Activated T-cell treated with anti-CD3 and anti-CD28 coated beads for 48 hours (primary cell): ENCODE measurements at places on chromosomes 5 and 9.
A peak's percentile ranks its signal among the peaks of the same experiment; 100 is the strongest.

GRCh38 chr5:171094356-171094755 lies 214.7 kb upstream of the TLX3 start:
- no peak for DNase-seq

DNA sequence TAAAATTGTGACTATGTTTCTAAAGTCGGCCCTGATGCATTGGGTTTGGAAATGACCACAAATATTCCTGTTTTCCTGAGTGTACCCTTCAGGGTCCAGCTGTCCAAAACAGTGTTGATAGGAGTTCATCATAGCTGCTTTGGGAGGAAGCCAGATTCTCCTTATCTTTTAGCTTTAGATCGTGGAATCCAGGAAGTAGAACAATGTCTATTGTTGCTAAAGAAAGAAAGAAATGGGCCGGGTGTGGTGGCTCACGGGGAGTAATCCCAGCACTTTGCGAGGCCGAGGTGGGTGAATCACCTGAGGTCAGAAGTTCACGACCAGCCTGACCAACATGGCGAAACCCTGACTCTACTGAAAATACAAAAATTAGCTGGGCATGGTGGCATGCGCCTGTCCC lies 9.5 kb downstream of the CAVIN4 start:
- no peak for DNase-seq

DNA sequence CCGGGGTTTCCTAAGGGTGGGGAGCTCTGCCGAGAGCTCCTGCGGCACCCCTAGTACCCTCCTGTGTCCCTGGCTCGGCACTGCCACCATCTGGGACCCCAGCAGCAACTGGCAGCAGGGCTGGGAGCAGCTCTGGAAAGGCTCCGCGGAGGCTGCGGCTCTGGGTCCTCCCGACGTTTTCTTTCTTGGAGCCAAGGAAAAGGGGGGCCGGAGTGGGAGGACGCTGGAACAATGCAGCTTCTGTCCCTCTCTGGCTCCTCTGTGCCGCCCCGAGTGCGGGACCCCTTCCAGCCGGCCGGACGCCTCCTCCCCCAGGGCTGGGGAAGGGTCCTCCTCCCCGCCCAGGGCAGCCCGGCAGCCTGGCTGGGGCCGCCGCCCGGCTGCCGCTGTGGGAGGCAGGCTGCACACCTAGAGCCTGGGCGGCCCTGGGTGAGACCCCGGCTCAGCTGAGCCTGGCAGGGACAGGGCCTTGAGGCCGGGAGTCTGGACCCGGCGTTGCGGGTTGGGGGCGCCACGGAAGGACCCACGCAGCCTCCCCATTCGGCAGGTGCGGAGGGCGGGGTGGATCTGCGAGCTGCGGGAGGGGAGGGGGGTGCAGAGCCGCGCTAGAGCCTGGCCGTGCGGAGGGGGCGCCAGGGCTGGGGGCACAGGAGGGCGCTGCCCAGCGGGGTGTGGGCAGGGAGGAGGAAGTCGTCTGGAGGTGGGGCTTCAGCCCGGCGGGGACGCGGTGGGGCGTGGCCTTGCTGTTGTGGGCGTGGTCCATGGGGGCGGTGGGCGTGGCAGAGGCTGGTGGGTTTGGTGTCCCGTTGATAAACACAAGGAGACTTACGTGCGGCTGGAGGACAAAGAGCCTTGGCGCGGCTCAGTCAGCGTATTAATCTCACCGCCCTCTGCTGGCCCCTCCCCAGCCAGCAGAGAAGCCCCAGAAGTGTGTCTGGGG lies 15.1 kb downstream of the GPSM1 start:
- DNase-seq = peak; percentile 73

DNA sequence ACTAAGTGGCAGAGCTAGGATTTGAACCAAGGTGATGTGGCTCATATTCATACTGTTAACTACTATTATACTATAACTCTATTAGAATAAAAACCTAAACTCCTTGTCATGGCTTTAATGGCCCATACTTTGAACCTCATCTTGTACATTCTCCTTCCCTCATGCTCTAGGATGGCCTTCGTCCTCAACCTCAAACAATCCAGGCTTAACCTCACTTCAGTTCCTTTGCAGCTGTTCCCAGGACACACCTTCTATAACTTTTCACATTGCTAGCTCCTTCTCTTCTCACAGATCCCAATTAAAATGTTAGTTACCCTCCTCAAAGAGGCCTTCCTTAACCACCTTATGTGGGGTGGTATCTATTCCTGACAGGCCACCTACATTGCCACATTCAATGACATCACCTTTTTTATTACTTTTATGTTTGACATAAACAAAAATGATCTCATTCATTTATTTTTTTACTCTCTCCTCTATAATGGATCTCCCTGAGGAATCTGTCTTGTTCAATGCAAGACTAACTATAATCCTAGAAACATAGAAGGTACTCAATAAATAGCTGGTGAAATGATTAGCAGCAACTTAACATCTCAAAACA lies 53.7 kb downstream of the CEP120 start:
- no peak for DNase-seq

- DNase-seq = no peak
These were observed 165.1 kb downstream of the DIRAS2 start for GRCh38 chr9:90477535-90477934.

DNA sequence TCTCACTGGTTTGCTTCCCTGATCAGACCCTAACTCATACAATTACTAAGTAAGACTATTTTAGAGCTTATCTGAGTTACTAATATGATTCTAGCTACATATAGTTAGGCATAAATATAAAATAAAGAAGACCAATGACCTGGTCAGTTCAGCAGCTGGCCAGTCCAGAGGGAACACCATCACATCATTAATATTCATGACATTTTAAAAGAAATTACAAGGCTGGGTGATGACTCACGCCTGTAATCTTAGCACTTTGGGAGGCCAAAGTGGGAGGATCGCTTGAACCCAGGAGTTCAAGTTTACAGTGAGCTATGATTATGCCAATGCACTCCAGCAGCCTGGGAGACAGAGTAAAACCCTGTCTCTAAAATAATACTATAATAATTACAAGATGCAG lies 37.0 kb upstream of the CDC42SE2 start:
- DNase-seq = no peak

GRCh38 chr5:109689740-109690241 lies at the start of gene MAN2A1:
Gene MAN2A1 (plus strand): TSS chr5:109689927. CDS start chr5:109690418, 491 bp downstream.
- DNase-seq = peak; percentile 66

GRCh38 chr9:26159575-26160392 lies 481.5 kb upstream of the TUSC1 start:
- no peak for DNase-seq

- no peak for DNase-seq
These were observed 74.6 kb downstream of the NDUFAF2 start for GRCh38 chr5:61019642-61020041.

GRCh38 chr5:35229076-35230037 lies 930 bp downstream of the PRLR start:
- peak; percentile 5 for DNase-seq

DNA sequence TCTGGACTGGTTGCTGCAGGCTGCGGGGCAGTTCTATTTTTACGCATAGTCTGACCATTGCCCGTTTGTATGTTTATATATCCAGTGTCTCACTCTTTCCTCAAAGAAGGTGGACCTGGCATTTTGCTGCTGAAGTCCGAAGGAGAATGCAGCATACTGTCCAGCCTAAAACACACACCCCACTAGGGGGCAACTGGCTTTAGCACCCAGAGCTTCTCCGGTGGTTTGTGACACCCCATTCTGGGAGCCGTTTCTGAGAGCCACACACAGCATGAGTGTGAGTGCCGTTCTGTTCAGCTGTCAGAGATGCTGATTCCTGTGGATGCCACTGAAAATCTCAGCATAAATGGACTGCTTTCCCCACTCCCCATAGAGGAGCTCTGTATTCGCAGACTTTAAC lies 290.5 kb upstream of the TAS2R1 start:
- no peak for DNase-seq

GRCh38 chr5:91033370-91033769 lies 349.7 kb downstream of the ARRDC3 start:
- no peak for DNase-seq

- no peak for DNase-seq
These were observed 97.2 kb downstream of the NFIB start for GRCh38 chr9:14216612-14217194.

DNA sequence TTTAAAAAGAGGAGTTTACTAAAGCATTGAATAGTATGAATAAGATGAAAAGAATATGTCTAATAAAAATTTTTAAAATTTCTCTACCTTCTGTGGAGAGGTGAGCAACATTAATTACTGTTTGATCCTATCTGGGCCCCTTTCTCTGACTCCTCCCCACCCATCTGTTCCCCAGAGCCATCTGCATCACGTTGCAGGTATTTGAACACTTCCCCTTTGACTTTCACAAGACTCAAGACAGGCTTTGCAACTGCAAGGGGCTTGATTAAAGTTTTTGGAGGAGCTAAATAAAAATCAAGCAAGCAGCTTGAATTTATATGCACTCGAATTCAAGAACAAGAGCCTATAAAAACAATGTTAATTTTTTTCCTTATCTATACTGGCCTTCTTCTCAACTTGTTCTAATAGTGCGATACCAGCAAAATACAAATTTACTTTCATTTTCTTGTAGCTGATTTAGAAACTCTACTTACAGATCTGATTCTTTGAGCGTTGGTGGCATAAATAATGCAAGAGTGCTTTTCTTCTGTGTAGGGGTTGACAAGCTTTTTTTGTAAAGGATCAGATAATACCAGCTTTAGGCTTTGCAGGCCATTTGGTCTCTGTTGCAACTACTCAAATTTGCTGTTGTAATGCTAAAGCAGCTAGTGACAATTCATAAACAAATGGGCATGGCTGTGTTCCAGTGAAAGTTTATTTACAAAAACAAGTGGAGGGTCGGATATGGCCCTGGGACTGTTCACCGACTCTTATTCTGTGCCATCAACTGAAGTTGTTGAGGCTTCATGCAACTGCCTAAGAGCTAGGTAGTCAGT lies 21.2 kb downstream of the TXNDC8 start:
- DNase-seq = no peak

- DNase-seq = no peak
These were observed 5.1 kb upstream of the RAB14 start for GRCh38 chr9:121206516-121207370.

DNA sequence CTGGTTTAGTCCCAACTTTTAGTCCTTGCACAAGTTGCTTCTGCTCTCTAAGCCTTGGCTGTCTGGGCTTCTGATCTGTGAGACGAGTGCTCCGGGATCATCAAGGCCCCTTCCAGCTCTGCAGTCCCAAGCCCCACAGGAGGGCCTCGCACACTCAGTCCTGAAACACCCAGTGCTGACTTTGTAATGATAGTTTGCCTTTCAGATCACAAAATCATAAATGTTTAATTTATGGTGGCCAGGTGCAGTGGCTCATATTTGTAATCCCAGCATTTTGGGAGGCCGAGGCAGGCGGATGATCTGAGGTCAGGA lies 95.9 kb upstream of the SLC25A48 start:
- no peak for DNase-seq

- no peak for DNase-seq
These were observed 934.7 kb downstream of the CDH12 start for GRCh38 chr5:21918451-21918850.

DNA sequence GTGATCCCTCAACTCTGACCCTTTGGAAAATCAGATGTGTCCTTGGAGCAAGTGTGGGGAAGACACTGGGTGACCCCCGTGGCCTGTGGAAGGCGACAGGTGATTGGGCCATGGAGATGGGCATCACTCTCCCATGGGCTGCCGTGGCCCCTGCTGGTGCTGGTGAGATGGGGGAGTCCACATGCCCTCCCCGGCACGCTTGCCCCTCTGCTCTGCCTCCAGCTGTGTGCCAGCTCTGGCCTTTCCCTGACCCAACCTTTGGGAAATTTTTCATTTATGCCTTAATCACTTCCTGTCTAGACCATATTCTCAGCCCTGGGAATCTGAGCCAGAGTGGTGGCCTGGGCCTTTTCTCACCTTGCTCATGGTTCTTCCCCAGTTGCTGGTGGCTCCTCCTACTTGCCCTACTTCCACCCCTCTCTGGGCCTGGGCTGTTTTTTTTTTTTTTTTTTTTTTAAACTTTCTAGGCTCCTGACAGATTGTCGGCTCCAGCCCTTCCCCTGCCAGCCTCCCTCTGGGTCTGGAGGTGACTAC lies 56.6 kb downstream of the RGS3 start:
- no peak for DNase-seq

GRCh38 chr5:131156957-131157356 lies 8.1 kb downstream of the HINT1 start:
- DNase-seq = no peak

DNA sequence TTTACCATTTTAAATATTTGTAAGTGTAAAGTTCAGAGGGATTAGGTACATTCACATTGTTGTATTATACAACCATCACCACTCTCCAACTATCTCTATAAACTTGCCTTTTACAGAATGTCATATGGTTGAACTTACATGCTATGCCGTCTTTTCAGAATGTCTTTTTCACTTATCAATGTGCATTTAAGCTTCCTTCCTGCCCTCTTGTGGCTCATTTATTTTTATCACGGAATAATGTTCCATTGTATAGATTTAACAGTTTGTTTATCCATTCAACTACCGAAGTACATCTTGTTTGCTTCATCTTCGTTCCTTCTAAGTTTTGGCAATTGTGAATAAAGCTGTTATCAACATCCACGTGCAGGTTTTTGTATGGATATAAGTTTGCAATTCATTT lies 133.3 kb upstream of the C6 start:
- DNase-seq = no peak

GRCh38 chr9:92974161-92974661 lies 26.9 kb downstream of the FGD3 start:
- DNase-seq = no peak

DNA sequence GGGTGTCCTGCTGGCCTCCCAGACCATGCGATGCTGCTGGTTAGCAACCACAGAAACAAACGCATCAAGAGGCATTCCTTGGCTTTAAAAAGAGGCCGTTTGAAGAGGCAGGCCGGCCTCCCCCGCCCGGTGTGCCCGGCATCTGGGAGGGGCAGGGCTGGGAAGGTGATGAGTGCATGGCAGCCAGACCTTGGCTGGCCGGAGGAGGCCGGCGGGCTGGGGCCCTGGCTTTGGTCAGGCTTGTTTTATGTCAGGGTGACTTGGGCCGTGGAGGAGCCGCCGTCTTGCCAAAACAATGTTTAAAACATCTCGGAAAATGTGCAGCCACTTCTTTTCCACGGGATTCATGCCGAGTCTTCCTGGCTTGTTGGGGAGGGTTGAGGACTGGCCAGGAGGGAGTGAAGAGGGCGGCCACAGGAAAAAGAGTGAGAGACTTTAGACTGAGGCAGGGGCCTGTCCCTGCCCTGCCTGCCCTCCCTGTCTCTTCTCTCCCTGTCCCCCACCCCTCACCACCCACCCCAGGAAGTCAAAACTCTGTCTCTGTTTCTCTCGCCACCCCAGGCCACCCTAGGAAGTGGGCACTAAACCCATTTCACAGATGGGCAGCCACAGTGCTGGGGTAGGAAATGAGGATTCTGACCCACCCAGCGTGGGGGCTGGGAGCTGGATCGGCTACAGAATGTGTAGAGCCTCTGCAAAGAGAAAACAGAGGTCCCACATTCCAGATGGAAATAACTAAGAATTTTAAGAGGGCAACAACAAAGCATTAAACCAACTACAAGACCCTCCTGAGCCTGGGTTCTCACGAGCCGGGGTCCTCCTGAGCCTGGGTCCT lies 143.0 kb downstream of the RXRA start:
- DNase-seq = no peak

- DNase-seq = no peak
These were observed 559.3 kb downstream of the RAB3C start for GRCh38 chr5:59142138-59142537.

- DNase-seq = no peak
These were observed 559.9 kb downstream of the TLE4 start for GRCh38 chr9:80131627-80132026.

- DNase-seq = no peak
These were observed 339.3 kb downstream of the DRD1 start for GRCh38 chr5:175104677-175105076.
